ENCODE measurements at places on chromosomes 5 and 9.

- DNase-seq, result no peak
Measured at GRCh38 chr9:27683181-27683580, 109.9 kb upstream of the C9orf72 start.

DNA sequence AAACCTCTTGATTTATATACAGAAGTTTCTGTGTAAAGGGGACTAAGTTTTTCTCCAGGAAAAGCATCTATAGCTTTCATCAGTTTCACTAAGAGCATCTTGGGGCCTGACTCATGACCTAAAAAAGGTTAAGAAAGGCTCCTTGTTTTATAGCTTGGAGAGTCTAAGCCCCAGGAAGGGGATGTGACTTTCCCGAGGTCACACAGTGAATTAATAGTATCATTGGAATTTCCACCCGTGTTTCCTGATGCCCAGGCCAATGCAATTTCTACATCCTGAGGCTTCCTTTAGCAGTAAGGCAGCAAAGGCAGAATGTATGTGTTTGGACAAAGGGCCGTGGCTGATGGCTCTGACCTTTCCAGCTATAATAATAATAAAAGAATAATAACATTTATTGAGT, 8.6 kb downstream of the MORN5 start:
- no peak for DNase-seq

- no peak for DNase-seq
Measured at GRCh38 chr5:58407042-58407719, 52.7 kb downstream of the PLK2 start.

GRCh38 chr9:21015129-21015815, 16.2 kb downstream of the HACD4 start:
- no peak for DNase-seq

- peak; percentile 16 for DNase-seq
Measured at GRCh38 chr9:92440751-92441046, 16.4 kb upstream of the OMD start.

- no peak for DNase-seq
Measured at GRCh38 chr5:132681476-132681831, 7.7 kb downstream of the IL4 start.

- no peak for DNase-seq
Measured at GRCh38 chr5:1537603-1538154, 13.9 kb upstream of the LPCAT1 start.

GRCh38 chr9:133828338-133828997, 90.3 kb upstream of the SARDH start:
- DNase-seq, result no peak

DNA sequence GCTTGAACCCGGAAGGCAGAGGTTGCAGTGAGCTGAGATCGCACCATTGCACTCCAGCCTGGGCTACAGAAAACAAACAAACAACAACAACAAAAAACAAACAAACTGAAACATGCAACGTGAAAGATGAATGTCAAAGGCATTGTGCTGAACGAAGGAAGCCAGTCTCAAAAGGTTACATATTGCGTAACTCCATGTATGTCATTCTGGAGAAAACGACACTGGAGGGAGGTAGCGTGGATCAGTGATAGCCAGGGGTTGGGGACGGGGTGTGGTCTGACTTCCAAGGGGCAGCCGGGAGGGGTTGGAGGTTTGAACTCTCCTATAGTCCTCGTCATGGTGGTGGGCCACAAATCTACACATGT, 12.1 kb upstream of the WDR5 start:
- DNase-seq, result no peak

- DNase-seq, result peak; percentile 5
Measured at GRCh38 chr5:136269973-136270372, 77.0 kb upstream of the SMIM32 start.

Data from GM12864 (cell line).